ENCODE measurements at places on chromosomes 3 and 15.

GRCh38 chr3:129635656-129636055, 29.2 kb upstream of the PLXND1 start:
- no peak for DNase-seq

DNA sequence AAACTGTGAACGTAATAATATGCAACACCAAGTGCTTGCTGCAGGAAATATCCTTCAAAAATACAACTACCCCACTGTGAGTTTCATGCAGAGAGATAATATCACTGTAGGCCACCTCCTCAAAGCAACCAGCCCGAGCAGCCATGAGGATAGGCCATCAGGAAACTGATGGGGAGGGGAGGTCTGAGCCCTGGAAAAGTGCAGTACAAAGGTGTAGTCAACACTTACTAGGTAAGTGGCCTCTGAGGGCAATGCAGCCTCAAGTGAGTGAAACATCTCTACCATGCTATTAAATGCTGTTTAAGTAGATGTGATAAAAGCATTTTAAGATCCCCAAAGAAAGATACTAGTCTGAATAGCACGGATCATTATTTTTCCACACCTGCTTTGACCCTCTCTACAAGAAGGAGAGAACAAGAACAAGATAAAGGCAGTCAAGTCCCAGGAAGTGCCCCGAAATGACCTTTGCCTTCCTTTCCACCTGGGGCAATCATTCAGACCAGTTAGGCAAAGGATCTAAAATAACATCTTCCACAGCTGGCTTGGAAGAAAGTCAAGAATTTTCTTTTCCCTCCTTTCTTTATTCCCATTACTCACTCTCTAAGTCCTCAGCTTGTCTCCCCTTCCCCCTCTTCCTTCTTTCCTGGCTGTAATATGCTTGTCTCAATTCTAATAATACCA, 62.8 kb downstream of the FMN1 start:
- DNase-seq: no peak

DNA sequence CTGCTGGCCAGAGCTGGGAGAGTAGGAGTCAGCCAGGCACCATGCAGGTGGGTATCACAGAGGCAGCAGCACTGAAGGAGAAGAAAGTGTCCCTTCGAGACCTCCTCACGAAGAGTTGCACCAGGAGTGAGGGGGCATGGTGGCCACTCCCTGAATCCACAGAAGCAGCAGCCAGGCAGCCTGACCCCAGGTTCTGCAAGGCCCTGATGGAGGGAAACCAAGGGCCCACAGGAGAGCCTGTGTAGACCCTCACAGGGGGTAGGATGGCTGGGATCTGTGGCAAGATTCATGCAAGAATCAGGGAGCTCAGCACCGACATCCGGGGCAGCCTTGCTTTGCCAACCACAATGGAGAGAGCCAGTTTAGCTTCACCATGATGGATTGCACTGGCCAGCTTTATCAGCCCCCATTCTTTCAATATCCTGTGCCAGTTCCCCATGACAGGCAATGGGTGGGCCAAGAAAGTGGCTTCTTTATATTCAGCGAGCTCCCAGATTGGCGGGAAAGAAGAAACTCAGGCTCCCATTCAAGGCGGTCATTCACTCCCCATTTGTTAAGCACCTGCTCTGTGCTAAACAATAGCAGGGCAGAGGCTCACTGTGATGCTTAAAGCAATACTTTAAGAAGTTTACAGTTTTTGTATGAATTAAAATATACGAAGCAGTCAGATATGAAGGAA, 33.5 kb upstream of the TBC1D21 start:
- no peak for DNase-seq

DNA sequence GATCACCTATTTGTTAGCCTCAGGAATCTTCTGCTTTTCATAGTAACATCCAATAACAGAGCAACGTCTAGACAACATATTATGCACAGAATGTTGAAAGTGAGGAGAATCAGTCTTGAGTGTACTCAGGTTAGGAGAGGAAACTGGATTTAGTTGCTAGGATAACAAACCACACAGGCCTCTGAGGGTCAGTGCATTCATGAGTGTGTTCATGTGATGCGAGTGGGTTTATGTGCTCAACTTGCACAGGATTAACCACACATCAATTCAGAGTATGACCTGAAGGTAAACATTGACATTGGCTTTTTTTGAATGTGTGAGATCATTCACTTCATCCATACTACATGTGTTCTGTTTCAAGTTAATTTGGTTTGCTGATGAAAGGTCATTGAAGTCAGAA, 287.6 kb downstream of the DIPK2A start:
- no peak for DNase-seq

DNA sequence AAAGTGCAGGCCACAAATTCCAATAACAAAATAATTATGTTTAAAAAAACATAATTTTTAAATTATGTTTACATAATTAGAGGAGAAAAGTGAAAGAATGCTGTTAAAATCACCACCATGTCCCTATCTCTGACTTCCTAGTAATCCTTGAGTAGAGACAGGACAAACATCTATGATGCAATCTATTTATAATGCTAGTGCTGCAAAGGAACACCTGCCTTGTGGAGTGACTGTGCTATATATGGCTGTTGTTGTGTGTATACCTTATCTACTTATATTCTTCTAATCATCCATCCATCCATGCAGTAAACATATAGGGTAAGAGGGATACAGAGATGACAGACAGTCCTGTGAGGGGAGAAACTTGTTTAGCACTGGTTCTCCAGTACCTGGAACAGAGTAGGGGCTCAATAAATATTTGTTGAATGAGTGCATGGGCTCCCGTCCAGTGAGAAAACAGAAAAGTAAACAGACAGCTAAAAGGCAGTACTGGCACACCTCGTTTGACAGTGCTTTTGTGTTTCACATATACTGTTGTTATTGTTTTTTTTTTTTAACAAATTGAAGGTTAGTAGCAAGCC, 229.3 kb upstream of the UBE2E1 start:
- no peak for DNase-seq

- no peak for DNase-seq
Observed at GRCh38 chr3:192957441-192958021, 39.9 kb upstream of the MB21D2 start.

GRCh38 chr15:85810075-85810474, 15.3 kb upstream of the KLHL25 start:
- DNase-seq: no peak

DNA sequence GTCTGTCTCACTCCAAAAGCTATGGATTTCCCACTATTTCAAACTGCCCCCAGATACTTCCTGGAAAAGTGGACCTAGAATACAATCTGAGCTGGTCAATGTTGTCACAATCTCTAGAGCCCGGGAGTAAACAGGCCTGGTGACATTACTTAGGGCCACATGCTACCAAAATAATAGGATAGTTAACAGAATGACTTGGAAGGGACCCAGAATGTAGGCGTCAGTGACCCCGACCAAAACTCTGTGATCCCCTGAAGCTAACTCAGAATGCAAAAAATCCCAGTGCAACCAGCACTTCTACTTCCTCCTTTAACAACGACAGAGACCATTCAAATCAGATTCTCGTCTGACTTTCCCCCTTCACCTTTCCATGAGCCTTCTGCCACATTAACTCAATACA, 51.5 kb upstream of the CDV3 start:
- DNase-seq: no peak

DNA sequence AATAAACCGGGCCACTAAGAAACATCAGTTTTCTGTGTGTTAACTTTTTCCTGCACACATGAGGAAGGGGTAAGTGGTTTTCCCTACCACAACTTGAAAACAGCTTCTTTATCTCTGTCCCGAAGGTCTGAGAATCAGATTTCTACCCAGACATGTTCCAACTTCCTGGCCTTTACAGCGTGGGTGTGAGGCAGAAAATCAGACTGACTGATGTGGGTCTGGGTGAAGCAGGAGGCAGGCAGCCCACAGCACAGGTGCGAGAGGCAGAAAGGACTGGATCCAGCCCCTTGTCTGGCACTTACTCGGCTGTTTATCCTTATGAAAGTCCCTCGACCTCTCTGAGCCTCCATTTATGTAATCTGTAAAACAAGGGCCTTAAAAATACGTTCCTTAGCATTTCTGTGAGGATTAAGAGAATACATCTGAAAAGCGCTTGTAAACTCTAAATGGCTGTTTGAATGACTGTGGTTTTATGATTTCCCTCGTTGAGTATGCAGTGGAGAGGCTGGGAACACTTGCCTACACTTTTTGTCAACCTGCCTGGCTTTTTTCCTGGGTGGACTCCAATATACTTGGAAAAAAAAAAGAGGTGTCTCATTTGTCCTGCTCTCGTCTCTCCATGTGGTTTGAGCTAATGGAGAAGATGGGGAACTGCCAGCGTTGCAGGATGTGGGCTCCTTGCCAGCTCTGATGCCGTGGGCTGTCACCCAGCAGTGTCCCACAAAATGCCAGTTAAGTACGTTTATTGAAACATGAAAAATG, 3.1 kb downstream of the AGBL1 start:
- peak; percentile 2 for DNase-seq

GRCh38 chr15:56176996-56177395, 66.7 kb downstream of the RFX7 start:
- DNase-seq: no peak

GRCh38 chr3:15800780-15801179, 3.0 kb upstream of the ANKRD28 start:
- DNase-seq: no peak

DNA sequence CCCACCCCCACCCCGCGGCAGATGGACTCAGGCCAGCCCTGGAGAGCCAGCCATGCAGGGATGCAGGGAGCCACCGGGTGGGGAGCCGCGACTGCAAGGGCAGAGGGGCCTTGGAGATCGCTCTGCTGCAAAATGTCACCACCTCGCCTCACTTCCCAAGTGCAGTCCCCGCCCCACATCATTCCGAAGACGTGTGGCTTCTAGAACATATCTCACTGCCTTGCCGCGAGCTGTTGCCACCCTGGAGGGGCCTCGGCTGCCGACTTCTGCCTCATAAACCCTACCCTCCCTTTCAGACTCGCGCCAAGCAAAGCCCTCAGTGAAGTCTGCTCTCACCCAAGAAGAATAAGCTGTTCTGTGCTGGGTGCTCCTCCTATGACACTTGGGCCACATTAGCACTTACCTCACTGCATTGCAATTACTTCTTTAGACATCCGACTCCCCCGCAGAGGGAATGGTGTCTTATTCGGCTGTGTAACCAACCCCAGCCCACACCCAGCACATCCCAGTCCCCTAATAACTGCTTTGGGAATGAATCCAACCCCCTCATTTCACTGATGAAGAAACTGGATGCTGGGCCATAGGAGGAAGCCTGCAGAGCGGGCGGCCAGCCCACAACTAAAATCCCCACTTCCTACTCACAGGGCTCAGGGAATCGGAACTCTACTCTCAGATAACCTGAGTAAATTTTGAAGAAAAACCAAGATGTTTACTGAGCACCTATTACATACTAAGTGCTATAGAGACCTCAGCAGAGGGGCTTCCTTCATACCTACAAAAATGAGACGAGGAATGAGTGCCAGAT, 8.6 kb downstream of the TLE3 start:
- no peak for DNase-seq

DNA sequence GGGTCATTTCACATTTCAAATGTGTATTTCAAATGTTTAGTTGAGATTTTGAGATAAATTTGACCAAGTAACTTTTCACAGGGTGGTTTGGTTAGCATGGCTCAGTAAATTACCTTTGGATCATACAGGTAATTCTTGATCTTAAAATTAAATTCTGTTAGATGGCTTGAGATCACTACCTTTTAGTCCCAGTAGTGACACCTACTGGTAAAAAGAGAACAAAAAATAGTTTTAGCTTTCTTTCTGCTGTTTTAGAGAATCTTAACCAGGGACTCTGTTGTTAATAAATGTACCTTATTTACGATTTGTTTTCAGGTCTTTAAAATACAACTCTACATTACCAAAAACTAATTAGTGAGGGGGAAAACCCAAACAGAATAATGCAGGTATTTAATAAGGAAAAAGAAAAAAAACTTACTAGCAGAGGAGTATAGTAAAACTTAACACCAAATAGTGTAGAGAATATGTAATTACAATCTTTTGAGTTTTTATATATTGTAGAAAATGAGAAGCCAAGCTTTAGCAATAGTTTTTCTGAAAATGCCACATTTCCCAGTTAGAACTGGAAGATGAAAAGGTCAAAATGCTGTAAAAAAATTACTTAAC, 620.3 kb upstream of the AGTR1 start:
- no peak for DNase-seq

- DNase-seq: peak; percentile 90
Observed at GRCh38 chr3:14431917-14432834, 29.8 kb downstream of the SLC6A6 start.

GRCh38 chr3:72625602-72626337, 222.5 kb downstream of the SHQ1 start:
- DNase-seq: no peak

- DNase-seq: no peak
Observed at GRCh38 chr3:88418219-88418618, 268.5 kb downstream of the C3orf38 start.

DNA sequence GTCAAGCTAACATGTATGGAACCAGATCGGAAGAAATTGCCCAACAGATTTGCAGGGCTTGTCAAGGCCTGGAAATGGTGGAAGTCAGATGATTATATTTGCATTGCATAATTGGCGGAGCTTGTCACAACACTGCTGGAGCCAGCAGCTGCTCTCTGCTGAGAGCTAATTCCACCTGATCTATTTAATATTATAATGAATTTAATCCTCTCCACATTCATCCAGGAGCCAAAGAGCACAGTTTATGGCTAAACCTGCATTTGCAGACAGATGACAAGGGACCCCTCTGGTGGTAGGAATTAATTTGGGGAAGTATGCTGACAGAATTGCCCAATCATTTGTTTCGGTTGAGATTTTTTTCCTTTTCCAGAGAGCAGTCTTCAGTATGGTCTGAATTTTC, 730.2 kb downstream of the TUSC7 start:
- no peak for DNase-seq

DNA sequence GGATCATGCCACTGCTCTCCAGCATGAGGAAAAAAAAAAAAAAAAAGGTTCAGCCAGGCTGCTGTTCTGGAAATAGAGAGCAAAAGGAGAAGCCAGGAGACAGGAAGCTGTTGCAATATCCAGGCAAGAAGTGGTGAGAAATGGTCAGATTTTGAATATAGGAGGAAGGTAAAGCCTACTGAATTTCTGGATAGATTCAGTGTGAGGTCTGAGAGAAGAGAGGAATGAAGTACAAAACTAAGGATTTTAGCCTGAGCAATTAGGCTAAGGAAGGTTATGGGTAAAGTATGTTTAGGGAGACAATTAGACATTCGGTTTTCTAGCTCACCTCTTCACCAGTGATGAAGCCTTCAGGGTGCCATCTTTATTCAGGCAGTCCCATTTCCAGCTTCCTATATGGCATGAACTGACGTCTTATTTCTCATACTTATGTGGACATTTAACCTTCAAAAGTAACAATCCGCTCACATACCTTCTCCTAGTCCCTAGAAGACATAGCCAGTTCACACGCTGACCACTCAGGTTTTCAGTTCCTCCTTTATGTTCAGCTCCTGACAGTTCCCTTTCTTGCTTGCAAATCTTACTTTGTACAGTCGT, 57.2 kb downstream of the KIF9 start:
- no peak for DNase-seq

- no peak for DNase-seq
Observed at GRCh38 chr3:174749143-174749542, 110.0 kb upstream of the NAALADL2 start.

- no peak for DNase-seq
Observed at GRCh38 chr3:112498914-112499711, at the start of gene BTLA. Gene BTLA (minus strand): TSS chr3:112499472. CDS start chr3:112499358, 114 bp downstream.

All from activated CD4-positive, alpha-beta T cell treated with anti-CD3 and anti-CD28 coated beads for 24 hours (primary cell).